ENCODE measurements at places on chromosomes 7 and 10. TPM values are rescaled to one million over a fixed set of nuclear protein-coding genes. Genes with fewer than 3 reads are reported as not detected.

DNA sequence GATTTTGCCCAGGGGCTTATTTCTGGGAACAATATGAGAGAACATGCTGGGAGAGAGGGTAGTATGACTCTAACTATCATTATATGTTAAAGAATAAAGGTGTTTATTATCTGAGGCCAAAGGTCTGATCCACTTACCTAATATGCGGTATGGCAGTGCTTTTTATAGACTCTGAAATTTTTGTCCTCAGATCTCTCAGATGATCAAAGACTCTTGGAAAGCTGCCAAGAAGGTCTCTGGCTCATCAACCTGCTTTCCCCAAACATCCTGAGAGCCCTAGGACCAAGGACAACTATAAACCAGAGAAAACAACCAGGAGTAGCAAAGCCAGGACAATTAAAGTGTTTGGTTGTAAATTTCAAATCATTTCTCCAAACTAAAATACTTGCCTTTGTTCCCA lies 255.7 kb upstream of the LRRN3 start:
- no peaks in the 10 kb centered on the region for H3K4me1 ChIP-seq
- DNase-seq: no peak
- H3K27ac ChIP-seq: no peak overlapping the region
- no peak overlapping the region for H3K4me3 ChIP-seq
- H3K36me3 ChIP-seq: no peaks in the 10 kb centered on the region
- no peaks in the 10 kb centered on the region for H3K27me3 ChIP-seq

DNA sequence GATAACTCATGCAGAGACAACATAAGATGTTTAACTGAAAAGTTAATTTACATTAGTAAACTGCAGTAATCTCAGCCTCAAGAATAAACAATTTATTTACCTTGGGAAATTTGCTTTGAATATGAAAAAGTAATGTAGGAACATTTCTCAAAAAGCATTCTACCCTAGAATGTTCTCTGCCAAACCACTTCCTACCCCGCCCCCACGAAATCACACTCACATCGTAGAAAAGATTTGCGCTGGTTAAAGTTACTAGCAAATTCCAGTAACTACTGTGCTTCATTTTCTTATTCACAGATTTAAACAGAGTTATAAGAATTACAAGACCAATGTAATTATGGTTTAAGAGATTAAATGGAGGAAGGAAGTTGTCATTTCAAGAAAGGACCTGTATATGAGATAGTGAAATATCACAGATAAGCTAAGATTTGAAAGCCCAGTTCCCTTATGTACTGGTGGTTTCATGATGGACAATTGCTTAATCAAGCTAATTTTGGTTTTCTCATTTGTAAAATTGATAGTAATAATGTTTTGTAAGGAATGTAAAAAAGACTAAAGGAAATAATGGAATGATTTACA lies 175.4 kb downstream of the GNAI1 start:
- H3K27me3 ChIP-seq: no peaks in the 10 kb centered on the region
- no peaks in the 10 kb centered on the region for H3K4me1 ChIP-seq
- no peak for DNase-seq
- H3K27ac ChIP-seq: no peak overlapping the region

GRCh38 chr10:91536733-91537132 lies 96.1 kb downstream of the PPP1R3C start:
- H3K27me3 ChIP-seq: no peaks in the 10 kb centered on the region
- no peak overlapping the region for H3K4me3 ChIP-seq
- H3K4me1 ChIP-seq: no peaks in the 10 kb centered on the region
- DNase-seq: no peak
- H3K36me3 ChIP-seq: no peaks in the 10 kb centered on the region
- no peak overlapping the region for H3K27ac ChIP-seq

DNA sequence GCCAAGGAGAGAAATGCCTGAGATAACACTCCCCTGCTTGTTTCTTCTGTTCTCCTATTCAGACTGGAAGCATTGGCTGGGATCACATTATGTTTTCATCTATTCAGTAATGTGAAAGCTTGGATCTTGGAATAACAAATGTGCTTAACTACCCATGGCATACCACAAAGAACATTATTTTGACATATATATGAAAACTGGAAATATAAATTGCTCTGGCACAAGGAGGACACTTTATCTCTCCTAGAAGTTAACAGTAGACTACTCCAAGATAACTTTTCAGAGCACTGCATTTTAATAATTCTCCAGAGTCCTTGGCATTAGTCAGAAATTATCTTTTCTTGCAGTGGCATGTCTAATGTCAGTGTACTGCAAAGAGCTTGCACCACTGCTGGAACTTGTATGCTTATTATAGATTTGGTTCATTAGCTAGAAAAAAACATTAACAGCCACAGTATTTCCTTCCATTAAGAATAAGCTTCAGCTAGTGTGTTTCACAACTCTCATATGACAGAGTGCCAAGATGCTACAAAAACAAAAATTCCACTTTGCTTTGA lies 169.3 kb upstream of the LRRN3 start:
- no peaks in the 10 kb centered on the region for H3K36me3 ChIP-seq
- DNase-seq: no peak
- no peak overlapping the region for H3K27ac ChIP-seq
- no peaks in the 10 kb centered on the region for H3K27me3 ChIP-seq

GRCh38 chr7:24926623-24927524 lies 53.1 kb downstream of the OSBPL3 start:
- no peak overlapping the region for H3K4me3 ChIP-seq
- no peaks in the 10 kb centered on the region for H3K36me3 ChIP-seq
- no peaks in the 10 kb centered on the region for H3K4me1 ChIP-seq
- no peak overlapping the region for H3K27ac ChIP-seq
- DNase-seq: no peak

- no peaks in the 10 kb centered on the region for H3K4me1 ChIP-seq
- no peak overlapping the region for H3K27ac ChIP-seq
- H3K27me3 ChIP-seq: peaks cover 11% of the 10 kb centered on the region
- no peak overlapping the region for H3K4me3 ChIP-seq
- H3K36me3 ChIP-seq: no peaks in the 10 kb centered on the region
Observed at GRCh38 chr10:91761721-91762120, 36.5 kb upstream of the TNKS2 start.

- no peaks in the 10 kb centered on the region for H3K36me3 ChIP-seq
- peak overlapping the region; percentile 82 for H3K27ac ChIP-seq
- no peak for DNase-seq
- H3K4me1 ChIP-seq: peaks cover 15% of the 10 kb centered on the region
- H3K4me3 ChIP-seq: peak overlapping the region; percentile 88
Observed at GRCh38 chr10:31927565-31927883, 1.1 kb downstream of the ARHGAP12 start.

DNA sequence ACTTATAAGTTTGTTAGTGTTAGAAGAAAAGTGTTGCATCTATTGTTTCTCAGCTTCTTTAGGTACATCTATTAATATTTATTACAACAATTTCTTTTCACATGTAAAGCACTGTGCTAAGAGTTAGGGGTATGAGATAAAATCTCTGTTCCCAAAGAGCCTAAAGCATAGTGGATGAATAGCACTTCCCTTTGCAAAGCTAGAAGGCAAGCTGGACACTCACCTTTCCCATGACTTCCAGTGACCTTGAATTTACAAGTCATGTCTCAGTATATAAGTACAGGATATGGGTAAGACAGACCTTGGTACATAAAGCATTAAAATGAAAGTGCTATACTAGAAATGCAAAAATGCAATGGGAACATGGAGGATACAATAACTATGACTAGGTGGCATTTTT lies 8.7 kb downstream of the CNNM1 start:
- no peaks in the 10 kb centered on the region for H3K27me3 ChIP-seq
- H3K36me3 ChIP-seq: no peaks in the 10 kb centered on the region
- no peak for DNase-seq
- peak overlapping the region; percentile 14 for H3K27ac ChIP-seq

DNA sequence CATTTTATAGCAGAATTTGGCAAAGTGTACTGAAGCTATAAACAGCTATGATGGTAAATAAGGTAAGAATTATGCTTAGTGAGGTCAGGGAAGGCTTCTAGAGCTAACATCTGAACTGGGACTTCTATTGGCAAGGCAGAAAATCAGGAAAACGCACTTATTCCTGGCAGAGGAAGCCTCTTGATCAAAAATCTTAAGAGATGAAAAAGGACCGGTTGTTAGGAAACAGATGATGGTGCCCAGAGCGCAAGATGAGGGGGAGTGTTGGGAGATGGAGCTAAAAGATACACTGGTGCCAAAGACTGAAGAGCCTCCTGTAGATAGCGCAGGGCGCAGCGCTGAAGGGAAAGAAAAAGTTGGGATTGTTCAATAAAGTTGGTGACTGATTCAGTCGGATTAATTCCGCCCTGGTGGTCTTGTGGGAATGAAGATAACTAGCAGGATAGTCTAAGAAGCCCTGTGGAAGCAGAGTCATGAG lies 550 bp upstream of the CALU start:
- H3K27ac ChIP-seq: peak overlapping the region; percentile 96
- peaks cover 22% of the 10 kb centered on the region for H3K4me1 ChIP-seq
- DNase-seq: no peak
- H3K36me3 ChIP-seq: peaks cover 5% of the 10 kb centered on the region

GRCh38 chr10:113469796-113470195 lies 83.1 kb upstream of the HABP2 start:
- H3K27ac ChIP-seq: no peak overlapping the region
- H3K4me3 ChIP-seq: no peak overlapping the region
- no peak for DNase-seq
- no peaks in the 10 kb centered on the region for H3K4me1 ChIP-seq

DNA sequence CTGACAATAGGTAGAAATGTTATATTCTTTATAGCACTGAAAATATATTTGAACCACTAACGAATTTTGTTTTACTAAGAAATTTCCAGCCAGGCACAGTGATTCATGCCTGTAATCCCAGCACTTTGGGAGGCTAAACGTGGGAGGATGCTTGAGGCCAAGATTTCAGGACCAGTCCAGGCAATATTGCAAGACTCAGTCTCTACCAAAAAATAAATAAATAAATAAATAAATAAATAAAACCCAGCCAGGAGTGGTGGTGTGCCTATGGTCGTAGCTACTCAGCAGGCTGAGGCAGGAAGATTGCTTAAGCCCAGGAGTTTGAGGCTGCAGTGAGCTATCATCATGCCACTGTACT lies 39.8 kb downstream of the PIP4K2A start:
- H3K4me1 ChIP-seq: peaks cover 23% of the 10 kb centered on the region
- H3K27ac ChIP-seq: no peak overlapping the region
- no peak overlapping the region for H3K4me3 ChIP-seq

- H3K27me3 ChIP-seq: no peaks in the 10 kb centered on the region
- H3K4me3 ChIP-seq: no peak overlapping the region
- no peak for DNase-seq
- H3K36me3 ChIP-seq: no peaks in the 10 kb centered on the region
- H3K27ac ChIP-seq: no peak overlapping the region
- H3K4me1 ChIP-seq: no peaks in the 10 kb centered on the region
Observed at GRCh38 chr7:207418-208129, 15.2 kb downstream of the FAM20C start.

GRCh38 chr7:77575187-77575586 lies 38.1 kb downstream of the PTPN12 start:
- peaks cover 27% of the 10 kb centered on the region for H3K36me3 ChIP-seq
- no peak overlapping the region for H3K27ac ChIP-seq
- no peaks in the 10 kb centered on the region for H3K4me1 ChIP-seq
- no peaks in the 10 kb centered on the region for H3K27me3 ChIP-seq

GRCh38 chr10:97497572-97498075 lies 598 bp downstream of the MMS19 start:
- H3K4me1 ChIP-seq: peaks cover 46% of the 10 kb centered on the region
- peak overlapping the region; percentile 93 for H3K27ac ChIP-seq
- no peak for DNase-seq
- no peaks in the 10 kb centered on the region for H3K36me3 ChIP-seq
- H3K27me3 ChIP-seq: no peaks in the 10 kb centered on the region

DNA sequence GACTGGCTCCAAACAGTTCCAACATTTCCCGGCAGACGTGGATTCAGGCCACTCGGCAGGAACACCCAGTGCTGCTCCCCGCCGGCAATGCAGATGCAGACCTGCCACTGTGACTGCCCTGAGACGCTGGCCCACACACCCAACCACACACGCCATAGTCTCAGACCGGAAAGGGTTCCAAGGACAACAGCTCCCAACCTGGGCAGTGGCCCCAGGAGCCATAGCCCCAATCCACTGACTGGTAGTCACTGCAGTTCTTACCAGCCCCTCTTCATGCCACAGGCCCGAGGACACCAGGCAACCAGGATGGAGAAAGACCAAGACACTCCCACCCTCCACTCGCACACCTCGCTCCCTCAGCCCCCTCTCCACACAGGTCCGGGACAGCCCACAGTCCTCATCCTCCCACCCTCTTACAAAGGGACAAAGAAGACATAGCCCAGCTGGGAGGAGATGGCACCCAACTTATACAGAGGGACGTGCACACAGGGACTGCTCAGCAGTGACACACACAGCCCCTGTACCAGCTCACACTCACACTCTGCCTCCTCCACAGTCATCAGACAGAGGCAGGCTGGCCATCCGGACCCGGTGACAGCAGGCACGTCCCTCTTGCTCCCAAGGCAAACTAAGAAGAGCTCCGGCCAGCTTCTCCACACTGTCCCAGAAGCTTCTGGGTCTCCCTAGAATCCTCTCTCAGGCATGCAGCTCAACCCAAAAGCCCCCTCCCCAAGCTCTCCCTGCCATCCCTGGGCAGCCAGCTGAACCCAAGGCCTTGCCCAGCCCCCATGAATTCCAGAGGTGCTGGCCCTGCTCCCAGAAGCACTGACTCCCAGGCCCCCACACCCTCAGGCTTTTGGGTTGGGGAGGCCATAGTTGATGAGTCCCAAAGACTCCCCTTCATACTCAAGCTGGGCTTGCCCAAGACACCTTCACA lies 24.8 kb downstream of the KCNH2 start:
- H3K27me3 ChIP-seq: no peaks in the 10 kb centered on the region
- H3K36me3 ChIP-seq: no peaks in the 10 kb centered on the region
- DNase-seq: no peak
- H3K4me1 ChIP-seq: no peaks in the 10 kb centered on the region
- no peak overlapping the region for H3K27ac ChIP-seq
- no peak overlapping the region for H3K4me3 ChIP-seq

GRCh38 chr7:138492423-138492822 lies 32.4 kb downstream of the TRIM24 start:
- no peaks in the 10 kb centered on the region for H3K4me1 ChIP-seq
- H3K4me3 ChIP-seq: no peak overlapping the region
- H3K27me3 ChIP-seq: no peaks in the 10 kb centered on the region
- H3K36me3 ChIP-seq: no peaks in the 10 kb centered on the region

Gene FUOM
- 39.6 TPM for total RNA-seq

Gene GRID1
- 2.3 TPM for total RNA-seq

Gene EVX1
- 0.10 TPM for total RNA-seq

Gene AZGP1
- total RNA-seq: 0.49 TPM

Gene CLDN15
- 8.0 TPM for total RNA-seq

Gene OR6V1
- not detected for total RNA-seq

Gene VWC2
- not detected for total RNA-seq

Gene RBP4
- total RNA-seq: 6.9 TPM

Gene RBM20
- total RNA-seq: 0.10 TPM

Gene CPA2
- 0.87 TPM for total RNA-seq

Gene IQUB
- total RNA-seq: 0.59 TPM
